Activated naive CD4-positive, alpha-beta T cell treated with anti-CD3 and anti-CD28 coated beads, Interleukin-2, amount 10 ng/mL, durations not matched to agents 7 days and 5 days (primary cell): ENCODE measurements at places on chromosomes 4 and X.

GRCh38 chrX:44282753-44283152 lies 60.7 kb downstream of the EFHC2 start:
- DNase-seq, result no peak

GRCh38 chrX:3713225-3713936 lies at the start of gene PRKX:
PRKX (minus strand) TSS chrX:3713649; CDS start chrX:3713253, 396 bp downstream.
- DNase-seq, result peak; percentile 75

GRCh38 chr4:111268769-111269414 lies 646.0 kb upstream of the PITX2 start:
- DNase-seq, result no peak

GRCh38 chr4:177511611-177512010 lies 69.4 kb upstream of the AGA start:
- no peak for DNase-seq

DNA sequence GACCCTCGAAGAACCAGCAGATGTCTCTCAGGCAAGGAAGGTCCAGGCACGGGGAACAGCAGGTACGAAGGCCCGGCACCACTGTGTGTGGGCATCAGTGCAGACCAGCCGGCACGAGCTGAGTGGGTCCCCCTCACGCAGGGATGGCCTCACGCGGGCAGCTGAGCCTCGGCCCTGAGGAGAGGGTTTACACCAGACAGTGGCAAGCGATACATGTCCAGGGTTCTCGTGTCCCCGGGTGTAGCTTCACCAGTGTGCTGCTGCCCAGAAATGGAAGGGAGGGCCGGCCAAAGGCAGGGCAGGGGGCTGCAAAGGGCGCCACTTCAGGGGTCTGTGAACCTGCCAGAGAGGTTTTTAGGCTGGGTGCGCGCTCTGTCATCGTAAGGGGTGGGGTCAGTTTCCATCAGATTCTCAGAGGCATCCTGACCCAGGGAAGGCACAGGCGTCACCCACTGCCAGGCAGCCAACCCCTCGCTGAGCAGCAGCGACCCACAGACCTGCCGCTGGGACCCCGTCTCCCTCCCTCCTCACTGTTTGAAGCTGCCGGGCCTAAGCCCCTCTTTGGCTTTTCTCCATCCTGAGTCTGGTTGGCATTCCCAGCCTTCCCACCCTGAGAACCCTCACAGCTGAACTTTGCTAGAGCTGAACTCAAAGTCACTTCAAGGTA lies 107.0 kb downstream of the CPZ start:
- peak; percentile 9 for DNase-seq

DNA sequence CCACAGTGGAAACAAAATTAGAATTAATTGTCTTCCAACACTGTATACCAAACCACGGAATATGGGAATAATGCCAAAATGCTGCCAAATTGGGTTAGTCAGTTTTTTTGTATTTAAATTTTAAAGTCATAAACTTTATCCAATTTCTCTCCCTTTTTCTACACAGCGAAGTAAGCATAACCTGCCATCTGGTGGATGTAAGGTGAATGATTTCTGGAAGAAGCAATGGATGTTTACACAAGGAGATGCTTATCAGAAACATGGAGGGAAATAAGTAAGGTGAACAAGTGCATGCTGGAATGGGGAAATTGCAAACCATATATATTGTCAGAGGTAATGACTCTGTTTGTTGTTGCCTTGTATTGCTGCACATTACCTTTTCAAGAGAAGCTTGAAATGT lies 691.9 kb downstream of the TECRL start:
- DNase-seq, result no peak

DNA sequence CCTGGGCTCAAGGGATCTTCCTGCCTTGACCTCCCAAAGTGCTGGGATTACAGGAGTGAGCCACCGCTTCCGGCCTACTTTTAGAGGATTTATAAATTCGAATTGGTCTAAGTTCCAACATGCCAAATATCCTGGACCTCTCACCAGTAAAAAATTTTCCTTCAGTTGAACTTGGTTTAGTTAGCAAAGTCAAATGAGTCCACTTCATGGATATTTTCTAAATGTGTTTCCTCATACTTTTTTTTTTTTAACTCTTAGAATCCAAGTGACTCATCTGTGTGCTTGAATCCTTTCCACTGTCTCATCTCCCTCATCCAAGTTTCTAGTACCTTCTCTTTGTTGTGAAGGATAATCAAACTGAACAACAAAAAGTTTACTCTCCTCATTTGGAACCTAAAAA lies 49.7 kb downstream of the RBM47 start:
- no peak for DNase-seq

DNA sequence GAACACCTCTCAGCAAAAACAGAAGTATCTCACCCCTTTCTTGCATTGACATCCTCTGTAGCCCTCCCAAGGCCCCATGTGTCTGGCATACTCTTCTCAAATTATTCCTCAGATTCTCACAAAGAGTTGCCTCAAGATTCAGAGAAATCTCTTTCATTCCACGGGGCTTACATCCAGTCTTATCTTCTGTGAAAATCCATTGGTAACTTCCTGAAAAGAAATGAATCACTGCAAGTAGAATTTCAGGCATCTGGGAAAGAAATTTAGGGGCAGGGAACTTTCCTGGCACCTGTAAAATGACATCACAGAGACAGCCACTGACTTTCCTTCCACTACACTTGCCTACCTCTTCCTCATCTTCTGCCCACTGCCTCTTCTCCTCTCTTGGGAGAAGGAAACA lies 182.5 kb upstream of the ARHGEF9 start:
- DNase-seq, result no peak

- no peak for DNase-seq
Observed at GRCh38 chrX:101668143-101668542, 8.5 kb upstream of the ARMCX2 start.

GRCh38 chr4:24003496-24003895 lies 113.6 kb upstream of the PPARGC1A start:
- DNase-seq, result no peak

DNA sequence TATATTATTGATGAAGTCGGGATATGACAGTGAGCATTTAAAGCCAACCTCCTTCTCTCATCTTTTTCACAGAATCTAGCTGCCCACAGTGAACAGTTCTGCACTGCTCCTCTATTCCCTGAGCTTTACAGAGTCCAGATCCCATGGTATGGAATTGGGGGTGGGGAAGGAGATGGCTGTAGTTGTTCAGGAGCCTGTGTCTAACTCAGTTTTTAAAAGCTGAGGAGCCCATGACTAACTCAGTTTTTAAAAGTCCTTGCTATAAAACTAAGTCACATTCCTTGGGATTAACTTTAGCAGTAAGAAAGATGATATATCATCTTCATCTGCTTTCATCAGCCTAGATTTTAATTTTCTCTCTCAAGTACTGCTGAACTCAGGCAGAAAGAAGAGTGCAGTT lies 96.4 kb upstream of the STIM2 start:
- no peak for DNase-seq

DNA sequence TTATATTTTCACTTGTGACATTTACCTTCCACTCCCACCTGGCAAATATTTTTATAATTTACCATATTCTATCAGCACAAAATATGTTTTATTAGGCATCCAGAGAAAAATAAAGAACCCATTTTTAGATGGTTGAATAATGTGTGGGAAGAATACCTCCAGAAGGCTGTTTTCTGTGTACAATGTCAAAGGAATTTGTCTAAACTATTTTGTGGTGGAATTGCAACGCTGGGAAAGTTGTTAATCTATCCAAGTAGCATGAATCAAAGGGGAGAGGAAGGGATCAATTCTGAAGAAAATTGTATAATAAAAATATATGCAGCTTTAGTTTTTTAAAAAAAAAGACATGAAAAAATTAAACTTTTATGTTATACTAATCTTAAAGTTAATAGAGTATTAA lies 706.5 kb downstream of the FSTL5 start:
- no peak for DNase-seq

DNA sequence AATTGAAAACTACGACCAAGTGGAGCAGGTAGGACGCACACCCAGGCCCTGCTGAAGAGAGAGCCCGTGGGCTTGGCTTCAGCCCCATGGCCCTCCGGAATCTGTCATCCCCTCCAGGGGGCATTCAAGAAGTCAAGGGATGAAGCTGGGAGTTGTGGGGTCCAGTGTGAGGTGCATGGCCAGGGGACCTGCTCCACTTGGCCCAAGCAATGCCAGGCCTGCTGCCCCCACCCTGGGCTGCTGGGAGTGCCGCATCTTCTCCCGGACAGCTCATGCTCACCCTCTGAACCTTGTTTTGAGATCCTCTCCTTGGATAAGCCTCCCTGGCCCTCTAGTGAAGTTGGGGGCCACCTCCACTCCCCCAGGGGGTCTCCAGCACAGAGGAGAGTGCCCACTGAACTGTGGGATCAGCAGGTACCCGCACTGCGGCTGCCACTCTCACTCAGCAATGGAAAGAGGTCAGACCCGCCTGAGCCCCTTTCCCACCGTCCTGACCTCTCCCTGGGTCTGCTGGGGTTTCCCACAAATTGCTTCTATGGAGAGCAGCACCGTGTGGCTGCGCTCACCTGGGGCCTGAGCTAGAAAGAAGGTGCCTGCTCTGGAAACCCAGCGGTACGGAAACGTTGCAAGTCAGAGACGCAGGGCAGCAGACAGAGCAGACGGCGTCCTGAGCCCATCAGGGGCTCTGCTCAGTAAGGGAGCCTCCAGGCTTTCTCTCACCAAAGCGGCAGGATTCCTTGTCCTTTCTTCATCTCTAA lies 5.0 kb upstream of the ABLIM2 start:
- DNase-seq, result no peak

GRCh38 chr4:88350786-88351185 lies 27.9 kb upstream of the HERC6 start:
- DNase-seq, result no peak

DNA sequence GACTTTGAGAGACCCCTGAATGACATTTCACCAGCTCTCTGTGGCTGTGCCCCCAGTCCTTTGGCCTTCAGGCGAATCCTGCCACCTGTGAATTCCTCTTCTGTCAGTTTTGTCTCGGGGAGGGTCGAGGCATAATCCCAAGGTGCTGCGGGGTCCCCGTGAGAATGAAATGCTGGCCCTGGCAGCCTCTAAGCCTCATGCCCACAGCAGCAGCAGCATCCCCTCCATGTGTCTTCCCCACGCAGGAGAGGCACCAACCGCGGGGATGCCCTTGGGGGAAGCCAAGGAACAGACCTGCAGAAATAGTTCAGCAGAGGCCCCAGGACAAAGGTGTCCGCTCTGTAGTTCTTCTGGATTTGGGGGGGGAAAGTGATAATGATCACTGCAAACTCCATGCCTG lies 104.8 kb downstream of the PHKA2 start:
- DNase-seq, result no peak

GRCh38 chrX:55777596-55777995 lies 60.0 kb downstream of the RRAGB start:
- DNase-seq, result no peak

DNA sequence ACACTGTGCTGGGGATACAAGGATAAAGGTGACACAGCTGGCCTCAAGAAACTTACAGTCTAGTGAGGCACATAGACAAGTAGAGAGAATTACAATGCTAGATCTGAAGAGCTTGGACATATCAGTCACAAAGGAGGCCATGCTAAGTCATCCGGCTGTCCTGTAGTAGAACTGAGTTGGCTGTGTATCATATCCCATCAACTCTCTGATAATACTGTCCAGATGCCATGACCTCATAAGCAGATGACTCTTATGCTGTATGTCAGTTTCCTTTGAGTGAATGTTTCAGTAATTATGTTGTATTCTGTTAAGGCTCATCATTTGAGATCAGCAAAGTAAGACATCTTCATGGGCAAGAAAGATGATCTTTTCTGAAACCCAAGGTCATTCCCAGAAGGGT lies 442.9 kb downstream of the MID1IP1 start:
- DNase-seq, result no peak

DNA sequence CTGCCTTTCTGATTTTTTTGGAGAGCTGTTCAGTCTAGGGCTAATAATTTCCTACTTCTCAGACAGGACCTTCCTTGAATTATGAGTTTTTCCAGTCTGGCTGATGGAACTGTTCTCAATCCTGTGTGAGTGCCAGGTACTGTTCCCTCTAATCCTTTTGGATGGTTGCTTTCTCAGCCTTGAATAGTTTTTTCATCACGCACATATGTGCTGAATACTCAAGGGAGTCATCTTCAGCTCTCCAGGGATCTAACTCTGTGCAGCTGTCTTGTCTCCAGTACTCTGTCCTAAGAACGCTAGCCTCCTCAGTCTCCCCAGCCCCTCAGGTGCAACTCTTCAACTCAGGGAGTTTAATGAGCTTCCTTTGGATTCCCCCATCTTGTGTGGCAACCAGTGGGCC lies 93.2 kb downstream of the GASK1B start:
- DNase-seq, result no peak

DNA sequence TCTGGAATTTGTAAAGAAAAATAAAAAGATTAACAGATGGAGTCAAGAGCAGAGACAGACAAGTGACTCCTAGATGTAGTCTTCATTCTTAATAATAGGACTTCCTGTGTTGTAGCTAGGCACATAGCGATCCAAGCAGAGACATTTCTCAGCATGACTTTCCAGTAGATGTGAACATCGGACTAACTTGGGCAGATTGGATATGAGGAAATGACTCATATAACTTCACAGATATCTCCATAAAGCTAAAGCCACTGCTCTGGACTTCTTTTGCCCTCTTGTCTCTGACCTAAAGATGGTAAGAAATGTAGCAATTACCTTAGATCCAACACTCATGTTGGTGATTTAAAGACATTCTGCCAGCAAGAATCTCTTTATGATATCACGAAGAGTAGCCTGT lies 131.7 kb downstream of the EPHA5 start:
- no peak for DNase-seq

GRCh38 chr4:85372966-85373365 lies 102.0 kb upstream of the ARHGAP24 start:
- DNase-seq, result no peak

GRCh38 chr4:110085131-110085530 lies 113.3 kb downstream of the ELOVL6 start:
- no peak for DNase-seq

DNA sequence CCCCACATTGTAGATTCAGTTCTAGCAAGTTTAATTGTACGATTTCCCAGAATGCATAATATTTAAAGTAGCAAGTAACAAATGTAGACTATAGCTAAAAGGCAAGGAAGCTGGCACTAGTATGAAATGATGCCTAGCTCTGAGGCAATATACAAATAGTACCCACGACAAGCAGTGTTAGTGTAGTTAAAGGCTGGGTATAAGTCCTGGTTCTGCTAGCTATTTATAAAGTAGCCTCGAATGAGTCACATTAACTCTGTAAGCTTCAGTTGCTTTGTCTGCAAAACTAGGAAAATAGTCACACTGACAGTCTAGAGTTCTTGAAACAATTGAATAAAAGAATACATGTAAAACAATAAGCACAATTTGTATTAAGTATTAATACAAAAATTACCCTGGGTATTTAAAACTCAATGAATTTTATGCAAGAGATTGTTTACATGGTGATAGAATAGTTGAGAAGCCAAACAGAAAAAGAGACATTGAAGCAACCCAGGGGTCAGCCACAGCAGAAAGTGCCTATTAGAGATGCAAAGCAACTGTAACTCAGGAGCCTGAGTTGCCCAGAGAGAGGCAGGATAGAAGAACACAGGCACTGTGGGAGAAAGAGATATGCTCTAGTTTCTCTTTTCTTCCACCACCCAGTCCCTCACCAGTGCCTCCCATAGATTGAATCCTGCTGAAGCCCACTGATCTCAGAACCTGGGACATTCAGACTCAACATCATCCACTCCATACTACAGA lies 949.0 kb downstream of the C4orf33 start:
- DNase-seq, result no peak

- DNase-seq, result no peak
Observed at GRCh38 chrX:50697691-50698090, 116.3 kb downstream of the SHROOM4 start.

- no peak for DNase-seq
Observed at GRCh38 chr4:25246680-25247611, 13.1 kb downstream of the PI4K2B start.
